Motor neuron (in vitro differentiated cells): ENCODE measurements at places on chromosomes 11 and 22. TPM values are rescaled to one million over a fixed set of nuclear protein-coding genes. Genes with fewer than 3 reads are reported as not detected.

POTEH gene
- not detected in 2 replicates for total RNA-seq

TEX54 gene
- total RNA-seq = 2.5 and 3.0 TPM in 2 replicates

TSSK2 gene
- total RNA-seq = not detected in 2 replicates

TNKS1BP1 gene
- 90.8 and 102 TPM in 2 replicates for total RNA-seq

ZP1 gene
- total RNA-seq = 0.47 and 0.73 TPM in 2 replicates

PLEKHB1 gene
- 4.3 and 5.2 TPM in 2 replicates for total RNA-seq

GRK3 gene
- 13.1 and 16.8 TPM in 2 replicates for total RNA-seq

DNA sequence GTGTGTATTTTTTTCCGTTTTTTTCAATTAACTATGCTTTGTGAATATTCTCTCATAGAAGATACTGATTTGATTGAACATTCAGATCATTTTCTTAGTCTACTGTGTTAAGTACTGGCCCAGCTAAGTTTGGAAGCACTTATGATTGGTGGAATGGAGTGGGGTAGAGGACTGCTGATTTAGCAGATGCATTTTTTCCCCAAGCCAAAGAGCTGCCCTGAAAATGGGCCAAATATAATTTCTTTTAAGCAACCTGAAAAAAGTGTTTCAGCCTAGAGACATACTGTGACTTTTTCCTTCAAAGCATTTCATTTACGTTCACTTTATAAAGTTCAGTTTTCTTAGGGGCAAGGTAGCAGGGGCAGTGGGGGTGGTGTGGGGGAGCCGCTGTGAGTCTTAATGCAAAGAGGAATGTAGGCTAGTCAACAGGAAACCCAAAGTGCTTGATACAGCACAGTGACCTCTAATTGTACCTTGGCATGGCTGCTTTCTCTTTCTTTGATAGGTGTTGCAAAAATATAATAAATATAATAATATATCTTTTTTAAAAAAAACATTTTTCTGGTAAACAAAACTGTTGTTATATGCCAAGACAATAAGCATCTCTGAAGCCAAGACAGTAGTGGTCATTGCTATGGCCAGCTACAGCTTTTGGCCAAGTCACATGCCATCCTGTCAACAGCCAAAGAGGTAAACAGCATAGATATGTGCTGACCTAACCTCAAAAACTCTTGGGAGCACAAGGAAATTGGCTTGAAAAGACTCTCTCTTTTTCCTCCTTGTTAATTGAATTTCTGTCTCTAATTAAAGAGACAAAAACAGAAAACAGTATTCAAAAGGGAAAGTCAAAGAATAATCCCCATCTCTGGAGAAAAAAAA, 58.8 kb downstream of the LIF start:
- ATAC-seq = no peak

- ATAC-seq = no peak
Measured at GRCh38 chr11:121625777-121626506, 173.2 kb upstream of the SORL1-AS1 start.

- ATAC-seq = no peak
Measured at GRCh38 chr22:37284805-37285355, 2.6 kb downstream of the CYTH4 start.

DNA sequence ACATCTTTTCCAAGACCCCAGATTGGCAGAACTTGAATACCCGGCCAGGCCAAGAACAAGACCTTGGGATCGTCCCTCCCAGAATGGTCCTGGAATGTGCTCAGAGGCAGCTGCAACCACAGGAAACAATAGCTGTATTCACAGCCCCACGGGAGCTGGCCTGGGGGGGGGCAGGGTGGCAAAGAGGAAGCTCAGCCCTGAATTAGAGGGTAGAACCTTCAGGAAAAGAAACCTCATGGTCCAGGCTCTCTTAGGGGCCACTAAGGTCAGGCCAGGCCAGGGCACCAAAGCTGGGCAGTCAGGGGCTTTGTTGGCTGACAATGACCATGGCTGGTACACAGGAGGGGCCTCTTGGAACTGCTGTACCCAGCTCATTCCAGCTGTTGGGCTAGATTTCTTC, 17.3 kb downstream of the RPL27A start:
- no peak for ATAC-seq

DNA sequence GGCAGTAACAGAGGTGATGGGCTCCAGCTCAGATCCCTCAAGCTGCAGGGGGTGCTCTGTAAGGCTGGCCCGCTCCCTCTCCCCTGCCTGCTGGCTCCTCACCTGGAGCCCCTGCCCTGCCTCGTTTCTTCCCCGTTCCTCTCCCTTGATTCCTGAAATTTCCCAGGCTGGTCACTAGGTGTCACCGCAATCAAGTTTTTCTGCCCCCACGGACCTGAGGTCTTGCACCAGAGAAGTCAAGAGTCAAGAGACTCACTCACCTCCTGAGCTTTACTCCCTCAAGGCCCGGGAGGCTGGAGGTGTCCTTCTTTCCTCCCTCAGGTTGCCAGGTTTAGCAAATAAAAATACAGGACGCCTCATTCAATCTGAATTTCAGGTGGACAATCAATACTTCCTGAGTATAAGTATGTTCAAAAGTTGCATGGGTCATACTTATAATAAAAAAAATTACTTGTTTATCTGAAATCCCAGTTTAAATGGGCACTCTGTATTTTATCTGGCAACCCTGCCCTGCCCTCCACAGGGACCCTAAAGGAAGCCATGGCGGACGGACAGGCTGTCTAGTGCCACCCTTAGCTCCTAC, 69.2 kb downstream of the SCUBE1 start:
- ATAC-seq = no peak

- peak; percentile 76 for ATAC-seq
Measured at GRCh38 chr11:17388609-17389210, at the start of gene KCNJ11. TSS of gene KCNJ11 (minus strand) at chr11:17388659. CDS start at chr11:17388091, 568 bp downstream.

DNA sequence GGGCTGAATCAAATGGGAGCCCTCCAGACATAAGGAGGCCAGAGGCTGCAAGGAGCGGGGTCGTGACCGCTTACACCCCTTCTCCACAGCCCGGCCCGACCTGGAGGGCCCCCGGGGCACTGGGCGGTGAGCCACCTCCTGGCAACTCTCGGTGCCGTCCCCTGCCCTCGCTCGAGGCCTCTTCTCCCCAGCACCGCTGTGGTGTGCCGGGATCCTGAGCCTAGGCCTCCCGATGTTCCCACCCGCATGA, 432 bp upstream of the GP1BB start:
- no peak for ATAC-seq

DNA sequence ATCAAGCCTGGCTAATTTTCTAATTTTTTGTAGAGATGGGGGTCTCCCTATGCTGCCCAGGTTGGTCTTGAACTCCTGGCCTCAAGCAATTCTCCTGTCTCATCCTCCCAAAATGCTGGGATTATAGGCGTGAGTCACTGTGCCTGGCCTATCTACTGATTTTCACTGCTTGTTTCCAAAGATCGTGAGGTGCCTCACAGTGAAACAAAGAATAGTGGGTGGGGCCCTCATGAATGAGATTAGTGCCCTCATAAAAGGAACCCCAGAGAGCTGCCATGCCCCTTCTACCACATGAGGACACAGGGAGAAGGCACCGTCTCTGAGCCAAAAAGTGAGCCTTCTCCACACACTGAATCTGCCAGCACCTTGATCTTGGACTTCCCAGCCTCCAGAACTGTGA, 23.5 kb downstream of the TMEM184B start:
- no peak for ATAC-seq

GRCh38 chr22:27641049-27641795, 160.3 kb downstream of the MN1 start:
- no peak for ATAC-seq
